Activated CD4-positive, alpha-beta T cell treated with anti-CD3 and anti-CD28 coated beads, Interleukin-10, Interleukin-2, amounts not matched to agents 100 ng/mL and 50 ng/mL, durations not matched to agents 16 hours and 8 hours (primary cell): ENCODE measurements at places on chromosomes 4 and X.
A peak's percentile ranks its signal among the peaks of the same experiment; 100 is the strongest.

- no peak for DNase-seq
These were observed 25.7 kb upstream of the SLC7A11 start for GRCh38 chr4:138267835-138268234.

DNA sequence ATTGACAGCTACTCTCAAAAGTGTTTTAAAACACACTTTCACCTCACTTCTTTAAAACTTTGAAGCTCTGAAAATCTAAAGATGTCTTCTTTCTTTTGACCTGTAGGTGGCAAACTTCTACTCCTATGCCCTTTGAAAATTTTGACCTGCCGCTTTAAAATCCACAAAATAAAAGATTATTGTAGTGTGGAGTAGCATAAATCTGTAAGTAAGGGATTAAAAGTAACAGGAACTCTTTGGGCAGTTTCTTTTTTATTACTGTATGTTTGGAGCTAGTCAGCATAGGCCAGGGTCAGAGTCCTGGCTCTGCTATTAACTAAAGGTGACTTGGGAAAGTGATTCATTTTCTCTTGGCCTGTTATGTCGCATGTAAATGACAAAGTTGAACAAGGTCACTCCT, 25.5 kb downstream of the BBS12 start:
- DNase-seq, result peak; percentile 47

DNA sequence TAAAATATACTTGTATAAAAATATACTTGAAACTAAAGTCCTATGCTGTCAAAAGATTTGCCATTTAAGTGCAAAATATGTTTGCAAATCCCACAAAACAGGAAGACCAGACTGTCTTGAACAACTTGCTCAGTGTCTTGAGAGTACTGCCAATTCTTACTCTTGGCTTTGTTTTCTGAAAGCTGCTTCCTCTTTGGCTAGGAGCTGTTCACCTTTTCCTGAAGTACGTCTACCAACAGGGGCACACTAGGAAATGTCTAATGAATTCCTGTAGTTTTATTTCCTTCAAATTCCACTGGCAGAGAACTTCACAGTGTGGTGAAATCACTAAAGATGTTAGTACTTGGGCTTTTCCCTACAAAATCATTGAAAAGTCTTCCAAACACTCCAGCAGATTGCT, 46.4 kb upstream of the ABCG2 start:
- DNase-seq, result no peak

- no peak for DNase-seq
These were observed 13.7 kb downstream of the LRPAP1 start for GRCh38 chr4:3518511-3518880.

DNA sequence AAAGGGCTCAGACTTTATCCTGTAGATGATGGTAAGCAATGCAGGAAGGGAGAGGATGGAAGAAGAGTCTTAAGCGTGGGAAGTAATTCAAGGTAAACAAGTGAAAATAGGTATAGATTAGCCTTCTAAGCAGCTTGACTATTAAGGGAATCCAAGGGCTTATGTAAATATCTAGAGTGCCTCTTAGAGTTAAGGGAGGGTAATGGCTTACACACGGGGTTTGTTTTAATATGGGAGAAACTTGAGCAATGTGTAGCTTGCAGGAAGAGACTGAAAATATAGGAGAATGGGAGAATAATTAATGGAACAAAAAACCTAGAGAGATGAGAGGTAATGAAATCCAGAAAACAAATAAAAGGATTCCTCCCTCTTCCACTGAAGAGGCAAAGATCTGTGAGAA, 12.8 kb upstream of the SAP30 start:
- DNase-seq, result no peak

- no peak for DNase-seq
These were observed 148.1 kb upstream of the EOLA2 start for GRCh38 chrX:150086371-150086770.

DNA sequence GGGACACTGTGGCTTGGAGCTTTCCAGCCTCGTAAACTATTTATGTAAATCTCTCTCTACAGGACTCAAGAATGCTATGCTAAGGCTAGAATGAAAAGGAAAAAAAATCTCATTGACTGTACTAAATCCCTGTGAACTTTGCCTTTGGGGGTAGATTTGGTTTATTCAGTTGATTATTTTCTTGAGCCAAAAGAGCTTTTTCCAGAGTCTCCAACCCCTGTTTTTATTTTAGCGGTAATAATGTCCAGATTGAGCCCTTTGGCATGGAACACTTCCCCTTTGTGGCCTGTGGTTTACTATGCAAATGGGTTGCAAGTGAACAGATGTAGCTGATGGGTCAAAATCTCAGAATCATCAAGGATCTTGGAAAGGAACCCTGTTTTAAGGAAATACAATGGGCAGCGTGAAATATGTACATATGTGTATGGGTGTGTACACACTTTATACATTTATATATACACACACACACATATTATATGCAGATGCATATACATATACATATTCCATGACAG, 72.9 kb downstream of the FAM9B start:
- DNase-seq, result no peak

GRCh38 chr4:4810778-4811177, 48.7 kb upstream of the MSX1 start:
- no peak for DNase-seq

DNA sequence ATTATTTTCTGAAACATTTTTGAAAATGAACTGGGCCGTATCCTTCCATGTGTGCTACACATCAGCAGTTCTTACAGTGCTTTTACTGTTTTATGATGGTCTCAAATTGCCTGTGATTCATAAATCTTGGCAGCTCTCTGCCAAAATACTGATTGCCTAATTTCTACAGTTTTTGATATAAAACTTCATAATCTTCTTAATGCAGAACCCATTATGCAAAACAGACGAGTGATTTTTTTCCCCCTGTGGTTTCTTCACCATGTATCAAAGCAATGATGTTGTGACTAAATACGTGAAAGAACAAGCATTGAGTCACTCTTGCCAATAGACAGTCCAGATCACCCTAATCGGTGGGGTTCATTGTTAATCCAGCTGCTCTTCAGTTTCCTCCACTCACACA, 156.4 kb upstream of the WDR1 start:
- DNase-seq, result no peak

GRCh38 chr4:6325788-6326290, 56.2 kb downstream of the WFS1 start:
- no peak for DNase-seq

DNA sequence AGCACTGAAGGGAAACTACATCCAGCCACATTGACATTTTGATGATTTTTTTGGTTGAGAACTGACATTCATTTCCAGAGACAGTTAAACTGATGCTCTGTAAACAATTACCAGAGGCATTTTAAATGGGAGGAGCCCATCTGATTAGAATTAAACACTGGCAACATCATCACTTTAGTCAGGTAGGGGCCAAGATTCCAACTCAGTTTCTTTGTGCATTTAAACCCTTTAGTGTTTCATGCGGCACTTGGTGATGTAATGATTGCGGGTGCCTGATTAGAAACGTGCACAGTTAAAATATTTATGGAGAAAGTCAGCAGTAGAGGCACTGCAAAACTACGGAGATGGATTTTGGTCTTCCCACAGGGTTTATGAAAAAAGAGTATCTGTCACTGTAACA, 16.1 kb downstream of the TNIP3 start:
- no peak for DNase-seq

GRCh38 chr4:150173432-150173861, 95.2 kb downstream of the DCLK2 start:
- no peak for DNase-seq

- DNase-seq, result peak; percentile 19
These were observed 98.9 kb upstream of the PDLIM3 start for GRCh38 chr4:185634066-185634652.

DNA sequence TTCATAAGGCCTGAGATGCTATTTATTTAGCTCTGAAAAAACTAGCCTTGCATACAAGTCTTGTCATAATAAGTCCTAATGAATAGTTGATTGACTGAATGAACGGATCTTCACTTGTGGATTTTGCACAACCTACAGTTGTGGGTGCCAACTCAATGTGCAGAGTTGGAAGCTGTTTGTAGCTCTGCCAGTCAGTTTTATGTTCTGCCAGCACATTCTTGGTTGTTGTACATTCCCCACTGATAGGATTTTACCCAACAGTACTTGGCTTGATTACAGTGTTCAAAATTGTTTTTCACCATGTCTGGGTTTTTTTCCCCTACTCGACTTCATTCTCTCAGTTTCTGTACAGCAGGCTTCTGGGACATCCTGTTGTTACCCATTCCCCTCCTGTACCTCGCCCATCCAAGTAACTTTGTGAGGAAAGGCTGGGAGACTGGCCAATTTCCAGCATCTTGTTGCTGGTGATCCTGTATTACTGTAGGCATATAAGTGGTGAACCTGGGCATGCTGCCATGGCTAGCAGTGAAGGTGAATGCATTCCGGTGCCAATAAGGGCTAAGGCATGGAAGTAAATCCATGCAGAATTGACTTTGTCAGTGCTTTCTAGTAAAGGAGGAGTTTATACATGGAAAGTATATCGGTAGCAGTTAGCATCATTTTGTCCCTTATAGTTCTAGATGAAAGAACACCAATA, 22.8 kb downstream of the IL1RAPL1 start:
- no peak for DNase-seq

DNA sequence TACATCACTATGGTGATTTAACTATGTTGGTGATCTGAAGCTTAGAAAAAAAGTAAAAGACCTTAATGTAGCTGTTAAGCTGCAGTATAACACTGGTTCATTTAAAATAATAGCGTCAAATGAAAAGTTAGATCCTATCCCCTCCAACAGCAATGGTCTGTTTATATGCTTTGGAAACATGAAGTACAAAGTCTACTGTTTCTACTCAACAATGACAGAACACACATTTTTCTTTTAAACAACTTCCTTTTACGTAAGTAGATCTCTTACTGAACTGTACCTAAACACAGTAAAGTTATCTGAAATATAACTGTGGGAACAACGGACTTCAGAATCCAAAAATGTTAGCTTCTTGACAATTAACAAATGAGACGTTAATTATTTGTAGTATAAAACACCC, 35.3 kb downstream of the BOD1L1 start:
- no peak for DNase-seq

DNA sequence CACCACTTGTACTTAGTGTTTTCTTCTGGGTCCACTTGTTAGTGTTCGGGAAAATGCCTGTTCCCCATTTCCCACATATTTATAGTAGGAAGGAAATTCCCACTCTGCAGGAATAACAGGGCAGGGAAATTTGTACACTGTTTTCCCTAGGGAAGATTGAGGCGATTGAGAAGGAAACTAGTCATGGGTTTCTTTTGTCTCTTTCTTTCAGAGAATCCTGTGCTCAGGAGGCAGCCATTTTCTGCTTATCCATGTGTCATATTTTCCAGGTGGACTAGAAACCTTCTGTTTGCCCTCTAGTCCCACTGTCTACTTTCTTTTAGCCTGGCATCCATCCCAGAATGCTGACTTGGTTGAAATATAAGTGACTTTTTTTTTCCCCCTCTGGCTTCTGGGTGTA, 299.1 kb upstream of the ANKRD50 start:
- DNase-seq, result no peak

- no peak for DNase-seq
These were observed 7.0 kb downstream of the AFF2 start for GRCh38 chrX:148507418-148507817.

DNA sequence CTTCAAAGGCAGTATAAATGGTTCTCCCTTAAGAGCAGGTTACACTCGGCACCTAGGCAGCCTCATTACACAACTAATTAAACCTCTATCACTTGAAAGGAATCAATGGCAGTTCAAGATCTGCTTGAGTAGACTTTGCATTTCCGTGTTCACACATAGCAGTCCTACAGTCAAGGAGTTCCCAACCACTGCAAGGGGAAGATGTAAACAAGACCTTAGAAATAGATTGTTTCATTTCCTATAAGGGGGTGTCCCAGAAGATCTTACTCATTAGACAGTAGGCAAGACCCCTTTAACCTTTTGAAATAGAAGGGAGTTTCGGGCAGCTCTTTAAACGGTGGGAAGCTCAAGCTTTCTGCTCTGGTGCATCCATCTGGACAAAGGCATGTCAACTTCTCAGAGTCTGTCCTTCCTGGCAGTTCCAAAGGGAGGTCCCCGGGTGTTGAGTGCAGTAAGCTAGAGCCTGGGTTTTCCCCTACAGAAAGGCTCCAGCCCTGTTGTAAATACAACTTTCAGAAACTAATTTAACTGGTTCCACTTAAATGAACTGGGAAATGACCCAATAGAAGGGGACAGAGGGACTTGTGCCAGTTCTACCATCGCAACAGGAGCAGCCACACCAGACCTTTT, 150.8 kb downstream of the RBMX2 start:
- DNase-seq, result no peak

DNA sequence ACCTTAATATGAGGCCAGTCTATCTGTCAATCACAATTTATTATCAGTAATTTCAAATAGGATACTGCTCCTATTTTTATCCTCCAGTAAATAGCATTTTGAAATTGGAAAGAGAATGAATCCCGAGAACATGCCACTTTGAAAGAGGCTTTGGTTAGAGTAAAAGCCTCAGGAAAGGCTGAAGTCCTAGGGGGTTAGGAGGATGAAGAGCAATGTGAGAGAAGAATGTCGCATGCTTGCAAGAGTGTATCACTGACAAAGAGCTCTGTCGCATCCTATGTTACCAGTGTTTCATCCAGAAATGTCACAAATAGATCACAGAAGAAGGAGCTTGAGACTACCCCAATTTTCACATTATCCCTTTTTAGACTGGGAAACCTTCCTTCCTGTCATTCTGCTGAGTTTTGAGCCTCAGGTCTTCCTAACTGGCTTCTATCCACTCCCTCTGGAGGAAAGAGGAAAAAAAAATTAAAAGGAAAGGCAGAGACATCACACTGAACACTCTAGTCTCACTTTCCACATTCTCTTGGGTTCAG, 39.8 kb downstream of the GPM6A start:
- no peak for DNase-seq

DNA sequence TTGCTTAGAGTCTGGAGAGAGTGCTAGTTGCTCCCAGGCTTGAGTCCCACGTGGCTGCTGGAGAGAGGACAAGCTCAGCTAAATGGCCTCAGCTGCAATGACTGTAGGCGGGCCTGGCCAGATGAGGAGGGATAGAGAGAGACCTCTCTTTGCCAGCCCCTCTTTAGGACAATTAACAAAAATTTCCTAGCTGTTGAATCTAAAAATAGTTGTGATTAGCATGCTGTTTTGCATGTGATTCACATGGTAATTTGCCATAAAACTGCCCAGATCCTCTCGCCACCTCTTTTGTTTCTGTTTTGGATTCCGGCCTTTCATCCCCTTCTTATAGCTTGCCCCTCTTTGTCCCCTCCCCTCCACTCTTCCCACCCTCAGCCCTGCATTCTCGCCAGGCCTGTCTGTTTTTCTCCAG, 28.9 kb upstream of the PRPS1 start:
- no peak for DNase-seq

- no peak for DNase-seq
These were observed 3.9 kb downstream of the PCDH10 start for GRCh38 chr4:133152831-133153481.

DNA sequence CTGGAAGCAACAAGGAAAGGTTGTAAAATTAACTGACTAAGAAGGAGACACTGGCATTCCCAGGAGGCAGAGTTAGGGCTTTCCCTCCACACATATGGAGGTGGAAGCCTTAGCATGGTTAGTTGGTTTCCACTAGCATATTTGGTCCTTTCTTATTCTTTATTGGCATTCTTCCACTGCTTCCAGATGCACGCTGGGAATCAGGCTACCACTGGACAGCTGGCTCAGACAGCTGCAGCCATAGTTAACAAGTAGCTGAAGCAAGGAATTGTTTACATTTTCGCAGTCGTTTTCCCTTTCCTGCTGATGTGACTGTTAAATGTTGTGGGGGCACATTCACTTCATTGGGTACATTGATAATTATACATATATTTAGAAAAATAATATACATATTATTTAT, 169.2 kb downstream of the GRIA2 start:
- no peak for DNase-seq
